Stimulated activated CD8-positive, alpha-beta memory T cell treated with anti-CD3 and anti-CD28 coated beads, Interleukin-15, amount 100 ng/mL, for 4 hours (primary cell): ENCODE measurements at places on chromosomes 11 and 22.

- no peak for DNase-seq
These were observed 600.1 kb upstream of the CHORDC1 start for GRCh38 chr11:90822996-90823395.

GRCh38 chr22:25780673-25781072, 38.7 kb downstream of the MYO18B start:
- no peak for DNase-seq

- no peak for DNase-seq
These were observed 66.6 kb downstream of the CACNG2 start for GRCh38 chr22:36636916-36637315.

DNA sequence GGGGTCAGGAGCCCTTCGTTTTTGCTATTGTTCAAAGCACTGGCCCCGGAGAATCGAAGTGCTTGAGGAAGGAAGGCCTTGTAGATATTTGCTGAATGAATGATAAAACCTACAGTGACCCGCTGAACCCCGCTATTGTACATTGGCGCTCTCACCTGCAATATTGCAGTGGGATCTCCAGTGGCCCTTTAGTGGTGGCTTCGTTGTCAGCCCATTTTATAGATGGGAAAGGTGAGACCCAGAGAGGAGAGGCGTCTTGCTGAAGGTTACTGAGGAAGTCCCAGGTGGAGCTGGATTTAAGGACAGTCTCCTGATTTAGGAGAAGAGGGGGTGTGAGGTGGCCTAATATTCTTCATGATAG, 1.2 kb downstream of the CDC42EP2 start:
- DNase-seq: no peak

GRCh38 chr11:123251657-123252344, 56.8 kb upstream of the CLMP start:
- no peak for DNase-seq
